ENCODE measurements at places on chromosomes 1 and 21.

GRCh38 chr1:8875216-8875861 is 3.1 kb downstream of the ENO1 start:
- no peak for DNase-seq

DNA sequence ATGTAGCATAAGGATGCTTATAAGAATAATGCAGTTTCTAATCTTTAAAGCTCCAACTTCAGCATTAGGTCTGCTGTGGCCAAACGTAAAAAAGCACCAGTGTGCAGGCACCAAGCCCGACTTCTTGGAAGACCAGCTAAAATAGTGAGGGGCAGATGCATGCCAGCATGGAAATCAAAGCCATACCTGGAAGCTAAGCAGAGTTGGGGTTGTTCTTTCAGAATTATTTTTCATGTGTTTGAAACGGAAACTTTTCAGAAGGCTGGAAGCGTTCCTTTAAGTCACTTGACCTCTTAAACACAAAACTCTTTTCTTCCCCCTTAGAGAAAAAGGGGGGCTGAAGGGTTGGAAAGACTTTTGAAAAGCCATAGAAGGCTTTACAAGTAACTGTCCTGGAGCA is 329.2 kb upstream of the C1orf87 start:
- DNase-seq: no peak

GRCh38 chr1:46244656-46245371 is 2.7 kb upstream of the RAD54L start:
- DNase-seq: no peak

- no peak for DNase-seq
Observed at GRCh38 chr1:1132956-1133750, 17.3 kb upstream of the C1orf159 start.

DNA sequence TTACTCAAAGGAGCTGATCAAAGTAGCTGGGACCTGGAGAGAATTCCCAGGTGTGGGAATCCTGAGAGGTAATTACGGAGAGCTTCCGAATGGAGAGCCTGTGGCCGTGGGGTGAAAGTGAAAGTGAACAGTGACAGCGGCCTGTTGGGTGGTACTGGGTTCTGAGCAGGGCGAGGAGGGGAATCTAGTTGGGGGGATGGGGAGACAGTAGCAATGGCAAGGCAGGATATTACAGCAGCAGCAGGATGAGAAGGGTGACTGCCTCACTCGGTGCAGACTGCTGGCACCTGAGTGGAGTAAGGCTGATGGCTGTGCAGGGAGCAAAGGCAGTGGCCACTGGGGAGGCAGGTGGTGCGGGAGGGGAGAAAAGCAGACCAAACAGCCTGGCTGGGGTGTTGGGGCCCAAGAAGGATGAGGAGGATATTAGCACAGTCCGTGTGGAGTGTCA is 70.3 kb upstream of the PRDX6 start:
- no peak for DNase-seq
